ENCODE measurements at places on chromosomes 3 and 15. TPM values are rescaled to one million over a fixed set of nuclear protein-coding genes. Genes with fewer than 3 reads are reported as not detected.

THPO gene
- polyA plus RNA-seq, result 0.21 TPM

VPS8 gene
- polyA plus RNA-seq, result 20.1 TPM

NME9 gene
- 1.5 TPM for polyA plus RNA-seq

ZNF654 gene
- polyA plus RNA-seq, result 9.5 TPM

SMAD3 gene
- polyA plus RNA-seq, result 21.6 TPM

RETNLB gene
- 0.09 TPM for polyA plus RNA-seq

GRIP2 gene
- polyA plus RNA-seq, result 0.37 TPM

ATP8B4 gene
- 8.3 TPM for polyA plus RNA-seq

CYP8B1 gene
- polyA plus RNA-seq, result 0.02 TPM

ARNT2 gene
- polyA plus RNA-seq, result 2.4 TPM

GOLGA6D gene
- polyA plus RNA-seq, result 0.05 TPM

OSBPL10 gene
- 2.1 TPM for polyA plus RNA-seq

EXD1 gene
- polyA plus RNA-seq, result 0.34 TPM

CILP gene
- 5.2 TPM for polyA plus RNA-seq

All from thymus (tissue), 14 donors.